ENCODE measurements at places on chromosomes 6 and 20.

DNA sequence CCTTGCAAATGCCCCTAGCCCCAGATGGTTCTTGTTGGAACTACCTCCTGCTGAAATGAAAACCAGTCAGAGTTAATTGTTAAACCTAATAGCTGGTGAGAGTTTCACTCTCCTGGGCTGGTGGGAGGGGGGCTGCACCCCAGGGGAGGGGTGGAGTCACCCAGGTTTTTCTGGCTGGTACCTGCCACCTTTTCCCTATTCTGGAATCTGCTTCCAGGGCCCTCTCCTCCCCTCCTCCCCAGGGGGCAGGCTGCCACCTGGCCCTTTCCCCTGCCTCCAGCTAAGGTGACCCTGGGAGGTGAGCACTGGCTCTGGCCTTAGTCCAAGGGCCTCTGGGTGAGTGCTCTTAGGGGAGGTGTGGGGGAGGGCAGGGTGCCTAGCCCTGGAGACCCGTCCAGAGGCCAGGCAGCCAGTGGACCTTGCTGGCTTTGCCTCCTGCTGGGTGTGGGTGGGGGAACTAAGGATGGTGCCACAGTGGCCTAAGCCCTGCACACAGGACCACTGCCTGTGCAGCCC lies 48.8 kb upstream of the EPB41L1 start:
- DNase-seq, result peak; percentile 50

GRCh38 chr6:116330511-116330910 lies 40.2 kb upstream of the DSE start:
- DNase-seq, result no peak

DNA sequence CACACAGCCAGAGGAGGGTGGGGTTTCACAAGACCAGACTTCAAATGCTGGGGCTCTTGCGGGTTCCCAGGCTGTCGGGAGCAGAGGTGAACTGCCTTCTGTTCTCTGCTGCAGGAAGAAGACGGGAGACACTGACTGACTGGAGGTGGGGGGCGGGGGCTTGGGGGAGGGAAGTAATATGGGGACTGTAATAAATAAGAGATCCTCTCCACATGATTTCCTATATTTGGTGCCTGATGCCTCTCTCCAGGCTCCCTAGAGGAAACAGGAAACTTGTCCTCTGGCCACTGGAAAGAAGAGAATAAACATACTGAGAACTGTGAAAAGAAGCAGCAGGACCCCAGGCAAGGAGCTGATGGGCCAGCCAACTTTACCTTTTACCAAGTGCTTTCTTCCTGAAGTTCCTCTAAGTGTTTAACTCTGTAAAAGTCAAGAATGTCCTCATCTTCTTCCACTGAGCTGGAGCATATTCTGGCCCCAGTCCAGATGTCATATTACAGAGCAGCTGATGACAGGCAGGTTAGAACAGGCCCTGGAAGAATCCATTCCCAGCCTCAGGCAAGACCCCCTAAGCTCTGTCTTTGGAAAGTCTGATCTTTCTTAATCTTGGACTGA lies 33.2 kb upstream of the ADGRF5 start:
- no peak for DNase-seq

- DNase-seq, result no peak
These were observed 227.0 kb upstream of the CST7 start for GRCh38 chr20:24721891-24722568.

GRCh38 chr6:163457637-163458561 lies 43.4 kb downstream of the QKI start:
- DNase-seq, result peak; percentile 22

- no peak for DNase-seq
These were observed 1361.8 kb upstream of the CITED2 start for GRCh38 chr6:140736231-140736630.

- no peak for DNase-seq
These were observed 262.0 kb upstream of the JAG1 start for GRCh38 chr20:10935658-10936402.

DNA sequence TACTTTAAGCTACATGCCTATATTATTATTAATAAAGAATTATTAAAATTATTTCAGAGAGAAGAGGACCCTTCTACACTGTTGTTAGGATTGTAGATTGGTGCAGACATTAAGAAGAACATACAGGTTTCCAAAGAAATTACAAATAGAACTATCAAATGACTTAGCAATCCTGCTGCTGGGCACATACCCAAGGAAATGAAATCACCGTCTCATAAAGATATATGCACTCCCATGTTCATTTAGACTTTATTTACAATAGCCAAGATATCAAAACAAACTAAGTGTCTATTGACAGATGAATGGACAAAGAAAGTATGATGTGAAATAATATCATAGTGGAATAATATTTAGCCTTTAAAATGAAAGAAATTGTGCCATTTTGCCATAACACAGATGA lies 687.7 kb upstream of the POU3F2 start:
- DNase-seq, result no peak

- no peak for DNase-seq
These were observed 248.5 kb downstream of the BTBD3 start for GRCh38 chr20:12166053-12166717.

DNA sequence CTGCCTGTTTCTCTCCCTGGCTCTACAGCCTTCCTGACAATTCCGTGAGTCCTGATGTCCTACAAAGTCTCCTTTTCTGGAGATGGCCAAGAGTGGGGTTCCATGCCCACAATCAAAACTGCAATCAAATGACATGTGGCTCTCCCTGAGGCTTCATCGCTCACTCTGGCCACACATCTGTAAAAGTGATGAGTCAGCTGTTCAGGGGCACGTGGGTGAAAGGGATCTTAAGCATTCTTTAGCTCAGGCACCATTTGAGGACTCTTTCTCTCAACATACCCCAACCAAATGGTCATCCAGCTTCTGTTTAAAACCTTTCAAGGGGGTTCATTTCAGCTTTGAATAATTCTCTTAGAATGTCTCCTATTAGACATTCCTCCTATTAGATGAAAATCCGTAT lies 42.3 kb upstream of the EYA2 start:
- no peak for DNase-seq

GRCh38 chr6:14074476-14075094 lies 43.0 kb upstream of the CD83 start:
- no peak for DNase-seq

- DNase-seq, result no peak
These were observed 7.1 kb downstream of the GJA1 start for GRCh38 chr6:121442576-121442975.

DNA sequence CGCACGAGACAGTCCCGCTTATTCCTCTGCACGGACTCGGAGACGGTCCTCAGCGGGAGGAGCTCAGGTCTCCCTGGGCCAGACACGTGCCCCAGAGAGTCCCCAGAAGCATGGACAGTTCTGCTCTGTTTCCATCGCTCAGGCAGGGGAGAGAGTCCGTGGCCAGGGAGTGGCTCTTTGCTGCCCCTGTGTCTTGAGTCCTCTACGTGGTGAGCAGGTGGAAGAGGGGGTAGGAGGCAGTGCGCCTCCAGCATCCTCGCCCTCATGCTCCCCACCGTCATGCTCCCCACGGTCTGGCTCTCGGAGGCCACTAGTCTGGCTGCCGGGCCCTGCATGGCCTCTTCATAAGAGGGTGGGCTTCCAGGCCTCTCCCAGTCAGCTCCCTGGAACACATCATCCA lies 8.9 kb downstream of the TAGAP start:
- DNase-seq, result no peak

- peak; percentile 81 for DNase-seq
These were observed 120.5 kb upstream of the CHD6 start for GRCh38 chr20:41738604-41739206.

DNA sequence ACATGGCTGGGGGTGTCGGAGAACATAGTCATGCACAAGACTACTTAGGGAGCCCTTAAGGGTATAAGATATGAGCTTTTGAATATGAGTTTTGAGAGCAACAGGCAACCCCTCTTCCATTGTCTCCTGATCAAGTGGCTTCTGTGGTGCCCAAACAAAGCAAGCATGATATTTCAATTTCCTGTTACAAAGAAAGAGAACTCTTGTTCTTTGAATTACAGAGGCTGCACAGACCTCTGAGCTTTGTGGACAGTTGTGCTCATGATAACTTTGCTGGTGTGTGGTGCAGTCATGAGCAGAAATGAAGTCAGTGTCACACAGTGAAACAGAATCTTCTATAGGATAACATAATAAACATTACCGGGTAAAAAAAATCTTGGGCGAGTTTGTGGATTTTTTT lies 66.8 kb upstream of the THEMIS start:
- DNase-seq, result no peak

GRCh38 chr20:61280217-61280980 lies 28.3 kb downstream of the CDH4 start:
- no peak for DNase-seq

DNA sequence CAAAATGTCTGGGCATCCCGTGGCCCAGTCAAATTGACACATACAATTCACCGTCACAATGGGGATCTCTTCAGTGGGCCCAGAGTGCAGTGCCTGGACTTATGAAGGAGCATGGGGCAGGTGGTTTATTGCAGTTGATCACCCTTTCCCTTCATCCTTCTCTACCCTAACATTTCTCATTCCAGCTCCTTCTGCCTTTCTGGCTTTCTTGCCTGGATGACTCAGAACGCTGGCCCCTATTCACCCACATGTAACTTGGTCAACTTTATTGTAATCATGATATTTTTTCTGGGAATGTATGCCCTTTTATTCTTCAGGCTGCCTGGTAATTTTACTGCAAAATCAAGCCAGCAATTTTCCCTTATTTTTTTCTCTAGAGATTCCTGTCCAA lies 179.9 kb upstream of the DTNBP1 start:
- DNase-seq, result no peak

DNA sequence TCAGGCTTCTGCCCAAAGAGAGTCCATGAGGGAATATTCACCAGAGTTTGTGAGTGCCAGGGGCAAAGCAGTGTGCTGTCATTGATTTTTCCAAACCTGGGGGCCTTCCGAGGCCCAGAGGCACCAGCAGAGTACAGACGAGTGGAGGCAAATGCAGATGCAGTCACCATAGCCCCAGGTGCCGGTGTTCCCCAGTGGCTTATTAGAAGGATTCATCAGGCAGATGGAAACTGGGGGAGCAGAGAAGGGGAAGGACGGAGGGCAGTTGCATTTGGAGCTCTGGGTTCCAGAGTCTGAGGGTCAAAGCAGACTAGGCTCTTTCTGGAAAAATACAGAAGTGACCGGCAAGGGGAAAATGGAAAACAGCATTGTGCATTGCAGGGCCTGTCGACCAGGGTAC lies 184.2 kb downstream of the ANKRD60 start:
- DNase-seq, result no peak

DNA sequence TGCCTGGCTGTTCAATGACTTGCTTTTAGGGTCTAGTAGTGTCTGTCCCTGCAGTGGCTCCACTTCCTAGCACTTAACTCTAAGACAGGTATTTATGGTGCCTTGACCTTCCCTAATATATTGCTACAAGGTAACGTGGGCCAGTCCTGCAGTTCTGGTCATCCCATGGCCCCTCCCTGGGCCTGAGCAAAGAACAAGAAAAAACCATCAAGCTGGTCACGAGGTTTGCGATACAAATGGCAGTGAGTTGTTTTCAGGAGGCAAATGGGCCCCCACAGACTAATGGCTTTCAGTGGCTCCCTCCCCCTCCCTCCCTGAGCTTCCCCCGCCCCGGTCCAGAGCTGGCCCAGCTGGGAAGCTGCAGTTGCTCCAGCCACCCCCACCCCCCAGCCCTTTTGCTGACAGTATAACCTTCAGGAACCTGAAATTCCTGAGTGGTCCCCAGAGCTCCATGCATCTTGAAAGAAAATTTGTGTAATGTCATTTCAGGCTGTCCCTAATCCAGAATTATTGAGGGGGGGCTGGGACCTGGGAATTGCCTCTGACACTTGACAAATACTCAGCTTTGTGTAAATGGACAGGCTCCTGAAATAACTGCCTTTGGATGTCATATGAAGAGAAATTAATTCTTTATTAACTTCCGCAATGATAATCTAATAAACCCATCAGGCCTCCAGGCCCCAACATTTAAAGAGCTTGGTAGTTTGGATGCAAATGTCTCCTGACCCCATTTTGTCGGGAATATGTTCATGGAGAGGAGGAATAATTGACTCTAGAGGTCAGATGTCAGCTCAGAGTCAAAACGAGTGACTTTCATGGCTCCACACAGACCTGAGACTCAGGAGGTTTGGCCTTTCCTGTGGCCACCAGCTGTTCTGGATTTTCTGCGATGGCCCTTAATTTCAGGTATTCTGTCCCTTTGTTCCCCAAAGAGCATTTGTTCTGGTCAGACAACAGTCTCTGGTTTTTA lies 153.2 kb upstream of the TOP1 start:
- DNase-seq, result no peak

DNA sequence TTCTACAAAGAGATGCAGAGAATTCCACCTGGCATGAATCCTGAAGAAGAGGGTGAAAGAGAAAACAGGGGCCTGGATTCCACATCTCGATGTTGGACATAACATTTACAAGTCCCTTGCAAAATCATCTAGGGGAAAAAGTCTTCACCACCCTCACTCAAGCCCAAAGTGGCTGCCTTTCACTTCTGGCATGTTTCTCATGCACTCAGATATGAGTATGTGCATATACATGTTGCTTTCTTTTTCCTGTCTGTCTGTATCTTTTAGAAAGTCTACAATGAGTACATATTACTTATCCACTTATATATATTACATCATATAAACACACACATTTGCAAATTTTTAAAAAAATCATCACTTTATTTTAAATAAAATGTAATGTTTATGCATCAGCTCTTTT lies 159.3 kb downstream of the KIF6 start:
- no peak for DNase-seq

DNA sequence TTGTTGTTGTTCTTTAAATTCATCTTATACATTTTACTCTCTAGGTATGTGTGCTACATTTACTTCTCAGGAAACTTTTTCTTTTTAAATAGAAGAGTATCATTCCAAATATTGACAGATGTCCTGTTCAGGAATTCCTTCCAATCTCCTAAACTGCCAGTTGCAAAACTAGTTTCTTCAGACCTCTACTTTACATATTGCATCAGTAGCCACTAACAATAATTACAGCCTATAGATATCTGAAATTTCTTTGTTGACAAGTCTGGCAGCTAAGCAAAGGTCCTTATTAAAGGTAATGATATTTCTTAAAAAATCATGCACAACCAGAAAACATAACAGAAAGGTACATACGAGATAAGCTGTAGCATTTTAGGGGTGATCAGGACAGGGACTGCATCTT lies 4.5 kb downstream of the ECHDC1 start:
- DNase-seq, result no peak

GRCh38 chr6:150723857-150724256 lies 124.2 kb downstream of the PLEKHG1 start:
- no peak for DNase-seq

- no peak for DNase-seq
These were observed 538.0 kb upstream of the ID4 start for GRCh38 chr6:19299129-19299528.

- DNase-seq, result no peak
These were observed 8.6 kb upstream of the TMEM170B start for GRCh38 chr6:11528996-11529395.
